ENCODE measurements at places on chromosomes 3 and 15.
A peak's percentile ranks its signal among the peaks of the same experiment; 100 is the strongest.

DNA sequence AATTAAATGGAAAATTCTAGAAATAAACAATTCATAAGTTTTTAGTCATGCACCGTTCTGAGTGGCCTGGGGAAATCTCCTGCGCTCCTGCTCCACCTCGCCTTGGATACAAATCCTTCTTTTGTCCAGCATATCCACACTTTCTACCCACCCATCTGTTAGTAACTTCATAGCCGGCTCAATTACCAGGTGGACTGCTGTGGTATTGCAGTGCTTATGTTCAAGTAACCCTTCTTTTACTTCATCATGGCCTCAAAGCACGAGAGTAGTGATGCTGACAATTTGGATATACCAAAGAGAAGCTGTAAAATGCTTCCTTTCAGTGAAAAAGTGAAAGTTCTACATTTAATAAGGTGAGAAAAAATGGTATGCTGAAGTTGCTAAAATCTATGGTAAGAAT is 142.3 kb upstream of the CHL1 start:
- DNase-seq = no peak

GRCh38 chr15:89496155-89497098 is at the start of gene RHCG:
RHCG (minus strand) TSS chr15:89496583; CDS start chr15:89496544, 39 bp downstream.
- DNase-seq = no peak

DNA sequence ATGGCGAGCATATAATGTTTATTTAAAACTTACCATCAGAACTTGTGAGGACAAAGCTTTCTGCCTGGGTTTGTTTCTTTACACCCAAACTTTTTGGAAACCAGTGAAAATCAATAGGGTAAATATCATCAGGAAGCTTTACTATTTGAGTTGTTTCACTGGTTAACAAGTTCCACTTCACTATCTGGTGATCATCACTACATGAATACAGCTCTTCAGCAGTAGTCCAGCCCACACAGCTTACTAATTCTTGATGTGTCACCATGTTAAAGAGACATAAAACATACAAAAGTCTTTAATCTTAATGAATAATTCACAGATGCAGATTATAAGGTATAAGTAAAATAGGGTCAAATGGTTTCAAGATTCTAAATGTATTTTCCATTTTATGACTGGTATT is 17.6 kb downstream of the IFT80 start:
- no peak for DNase-seq

DNA sequence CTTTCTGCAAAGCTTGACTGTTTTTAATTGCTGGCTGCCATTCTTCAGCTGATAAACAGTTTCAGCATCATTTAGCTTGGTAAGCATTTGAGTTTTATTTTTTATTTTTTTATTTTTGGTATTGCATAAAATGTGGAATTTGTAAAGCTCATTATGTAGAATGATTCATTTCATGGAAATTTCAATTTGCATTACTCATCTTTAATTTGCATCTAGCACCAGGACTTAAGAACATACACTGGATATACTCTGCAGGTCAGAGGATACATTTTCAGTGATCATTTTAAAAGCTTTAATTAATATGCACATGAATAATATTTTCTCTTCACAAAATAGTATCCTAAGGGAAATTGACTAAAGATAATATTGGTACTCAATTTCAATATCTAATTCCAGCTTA is 732.4 kb upstream of the BCHE start:
- DNase-seq = no peak

DNA sequence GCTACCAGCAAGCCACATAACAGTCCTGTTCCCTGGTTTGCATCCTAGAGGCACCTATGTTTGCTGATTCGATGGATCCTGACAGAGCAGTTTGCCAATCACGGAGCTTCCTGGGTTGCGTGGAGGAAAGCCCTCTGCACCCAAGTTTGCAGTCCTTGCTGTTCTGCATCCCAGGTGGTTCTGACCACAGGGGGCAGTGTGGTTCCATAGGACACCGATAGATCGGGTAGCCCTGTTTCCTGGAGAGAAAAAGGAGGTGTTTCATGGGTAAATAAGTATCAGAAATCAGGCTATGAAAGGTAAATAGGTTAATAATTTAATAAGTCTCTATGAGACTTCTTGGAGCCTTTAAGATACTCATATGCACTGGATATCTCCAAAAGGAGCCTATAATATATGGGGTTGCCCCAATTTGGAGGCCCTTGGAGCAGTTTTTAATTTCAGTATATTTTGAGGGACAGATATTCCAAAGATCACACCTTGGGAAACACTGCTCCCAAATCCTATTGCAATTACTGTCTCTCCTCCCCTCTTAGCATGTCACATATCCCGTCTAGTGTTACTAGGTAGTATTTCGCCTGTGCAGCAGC is 194.6 kb upstream of the TPM1 start:
- peak; percentile 2 for DNase-seq
